ENCODE measurements at places on chromosomes 1 and 21.

GRCh38 chr1:180181996-180182642 lies 27.4 kb downstream of the QSOX1 start:
- DNase-seq, result no peak

GRCh38 chr1:176949033-176949662 lies 215.4 kb downstream of the ASTN1 start:
- DNase-seq, result no peak

GRCh38 chr1:248782416-248783141 lies 27.0 kb upstream of the LYPD8 start:
- no peak for DNase-seq

DNA sequence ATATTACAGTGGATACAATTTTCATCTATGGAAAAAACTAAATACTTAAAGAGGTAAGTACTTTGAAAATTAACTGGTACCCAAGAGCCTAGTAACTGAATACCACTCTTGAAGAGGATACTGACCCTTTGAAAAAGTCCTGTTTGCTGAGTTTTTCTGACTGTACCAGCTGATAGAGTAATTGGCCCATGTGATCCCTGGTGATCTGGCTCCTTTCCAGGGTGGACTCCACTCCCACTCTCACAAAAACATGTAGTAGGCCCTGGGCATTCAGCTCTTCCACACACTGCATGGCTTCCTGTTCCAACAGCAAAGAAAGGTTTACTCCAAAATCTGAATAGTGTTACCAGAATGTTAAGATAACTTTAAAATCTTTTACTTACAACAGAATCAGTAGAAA lies 53.6 kb upstream of the HP1BP3 start:
- no peak for DNase-seq

- no peak for DNase-seq
These were observed 97.7 kb upstream of the S1PR1 start for GRCh38 chr1:101139130-101139529.

DNA sequence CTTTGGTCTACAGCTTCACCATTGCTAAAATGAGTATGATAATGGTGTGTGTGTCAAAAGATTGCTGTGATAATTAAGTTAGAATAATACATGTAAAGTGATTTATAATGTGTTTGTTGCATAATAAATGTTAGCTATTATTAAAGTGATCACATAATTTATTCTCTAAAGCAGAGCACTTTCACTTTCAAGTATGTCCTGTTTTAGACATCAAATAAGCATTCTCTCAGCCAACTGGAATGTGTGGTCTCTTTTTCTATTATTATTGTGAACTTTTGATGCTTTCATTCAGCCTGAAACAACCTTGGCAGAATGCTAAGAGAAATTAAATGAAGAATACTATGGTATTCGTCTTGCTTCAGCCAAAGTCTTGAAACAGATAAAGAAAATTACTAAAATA lies 102.8 kb upstream of the COL11A1 start:
- DNase-seq, result no peak
